Nephron progenitor cell (in vitro differentiated cells): ENCODE measurements at places on chromosomes 5 and 9.

DNA sequence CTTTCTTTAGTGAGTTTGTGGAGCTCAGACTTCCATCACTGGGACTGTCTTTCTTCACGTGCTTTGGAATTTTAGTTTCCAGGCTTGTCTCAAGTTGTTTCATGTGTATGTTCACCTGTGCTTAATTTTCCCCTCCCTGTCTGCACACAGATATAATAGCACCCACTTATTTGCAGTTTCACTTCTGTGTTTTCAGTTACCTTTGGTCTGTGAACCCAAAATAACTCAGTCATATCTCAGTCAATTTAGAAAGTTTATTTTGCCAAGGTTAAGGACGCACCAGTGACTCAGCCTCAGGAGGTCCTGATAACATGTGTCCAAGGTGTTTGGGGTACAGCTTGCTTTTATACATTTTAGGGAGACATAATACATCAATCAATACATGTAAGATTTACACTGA, 330.4 kb downstream of the ICE1 start:
- H3K36me3 ChIP-seq = no peaks in the 10 kb centered on the region
- no peak overlapping the region for H3K4me3 ChIP-seq
- peak overlapping the region; percentile 12 for H3K27ac ChIP-seq
- H3K27me3 ChIP-seq = peaks cover 9% of the 10 kb centered on the region
- H3K4me1 ChIP-seq = no peaks in the 10 kb centered on the region
- DNase-seq = no peak

DNA sequence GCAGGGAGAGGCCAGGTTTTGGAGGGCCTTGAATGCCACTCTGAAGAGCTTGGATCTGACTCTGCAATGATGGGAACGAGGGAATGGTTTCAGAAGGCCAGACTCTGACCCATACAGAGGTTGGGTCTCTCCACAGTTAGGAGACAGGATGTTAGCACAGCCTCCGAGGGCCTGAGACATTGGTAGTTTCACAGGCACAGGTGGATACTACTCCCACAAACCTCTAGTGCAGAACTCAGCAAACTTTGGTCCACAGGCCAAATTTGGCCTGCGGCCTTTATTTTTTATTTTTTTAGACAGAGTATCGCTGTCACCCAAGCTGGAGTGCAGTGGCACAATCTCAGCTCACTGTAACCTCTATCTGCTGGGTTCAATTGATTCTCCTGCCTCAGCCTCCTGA, 2.9 kb downstream of the GNPDA1 start:
- no peak for DNase-seq
- H3K27me3 ChIP-seq = peaks cover 3% of the 10 kb centered on the region
- H3K4me3 ChIP-seq = no peak overlapping the region

- no peak overlapping the region for H3K27ac ChIP-seq
- H3K36me3 ChIP-seq = no peaks in the 10 kb centered on the region
- DNase-seq = no peak
- no peak overlapping the region for H3K4me3 ChIP-seq
Measured at GRCh38 chr5:55042886-55043285, 18.8 kb downstream of the GZMK start.

GRCh38 chr9:136012651-136013050, 51.5 kb upstream of the UBAC1 start:
- peaks cover 46% of the 10 kb centered on the region for H3K4me1 ChIP-seq
- H3K27me3 ChIP-seq = no peaks in the 10 kb centered on the region
- H3K27ac ChIP-seq = no peak overlapping the region
- peak; percentile 11 for DNase-seq
- H3K4me3 ChIP-seq = no peak overlapping the region
